ENCODE measurements at places on chromosomes 11 and 22. TPM values are rescaled to one million over a fixed set of nuclear protein-coding genes. Genes with fewer than 3 reads are reported as not detected.

Gene KDM4D
- total RNA-seq: 1.8 TPM

Gene DCPS
- total RNA-seq: 40.0 TPM

Gene OR52H1
- not detected for total RNA-seq

Gene FAM180B
- 0.20 TPM for total RNA-seq

Gene ATXN10
- total RNA-seq: 123 TPM

Gene ANKK1
- 0.57 TPM for total RNA-seq

Gene MAJIN
- not detected for total RNA-seq

Gene SEPTIN5
- 0.20 TPM for total RNA-seq

Gene SYTL2
- total RNA-seq: 12.4 TPM

Gene TSGA10IP
- not detected for total RNA-seq

DNA sequence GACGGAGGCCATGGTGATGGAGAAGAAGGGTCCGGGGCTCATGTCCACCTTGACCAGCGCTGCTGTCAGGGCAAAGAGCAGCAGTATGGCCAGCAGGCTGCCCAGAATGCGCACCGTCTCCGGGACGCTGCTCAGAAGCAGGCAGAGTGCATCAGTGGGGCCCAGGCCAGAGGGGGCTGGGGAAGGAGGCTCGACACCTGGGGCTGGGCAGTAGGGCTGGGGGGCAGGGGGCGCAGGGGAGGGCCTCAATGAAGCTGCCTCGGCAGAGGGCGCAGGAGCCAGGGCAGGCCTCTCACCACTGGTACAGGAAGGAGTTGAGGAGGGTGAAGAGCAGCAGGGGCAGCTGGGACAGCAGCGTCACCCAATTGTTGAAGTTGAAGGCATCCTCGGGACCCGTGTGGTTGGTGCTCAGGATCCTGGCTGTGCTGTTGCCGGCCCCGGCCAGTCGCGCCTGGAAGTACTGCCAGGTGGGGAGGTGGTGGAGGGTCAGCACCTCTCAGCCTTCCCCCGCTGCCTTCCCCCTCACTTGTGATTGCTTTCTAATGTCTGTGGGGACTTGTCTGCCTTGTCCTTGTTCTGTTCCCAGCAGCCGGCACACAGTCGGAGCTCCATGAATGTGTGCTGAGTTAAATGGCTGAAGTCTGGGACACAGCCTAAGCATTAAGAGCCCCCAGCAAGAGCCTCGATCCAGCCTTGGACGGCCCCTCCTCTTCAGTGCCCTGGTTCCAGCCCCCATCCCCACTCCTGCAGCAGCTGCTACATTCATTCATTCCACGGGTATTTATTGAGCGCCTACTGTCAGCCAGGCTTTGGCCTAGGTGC lies 2.3 kb downstream of the SLC29A2 start:
- no peak for DNase-seq

DNA sequence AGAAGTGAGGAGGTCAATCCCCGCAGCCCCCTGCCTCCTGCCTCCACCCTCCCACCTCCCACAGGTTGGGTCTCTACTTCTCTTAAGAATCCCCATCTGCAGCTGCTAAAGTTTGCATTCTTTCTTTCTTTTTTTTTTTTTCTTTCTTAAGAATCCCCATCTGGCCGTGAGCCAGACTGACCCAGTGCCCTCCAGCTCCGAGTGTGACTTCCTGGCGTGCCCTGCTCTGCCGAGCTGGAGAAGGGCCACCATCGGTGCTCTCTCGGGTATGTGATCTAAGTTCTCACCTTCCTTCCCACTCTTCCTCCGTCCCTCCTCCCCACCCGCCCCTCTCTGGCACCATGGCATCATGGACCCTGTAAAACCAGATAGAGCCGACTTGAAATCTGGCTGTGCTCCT lies 66.7 kb upstream of the LMO1 start:
- DNase-seq: no peak

DNA sequence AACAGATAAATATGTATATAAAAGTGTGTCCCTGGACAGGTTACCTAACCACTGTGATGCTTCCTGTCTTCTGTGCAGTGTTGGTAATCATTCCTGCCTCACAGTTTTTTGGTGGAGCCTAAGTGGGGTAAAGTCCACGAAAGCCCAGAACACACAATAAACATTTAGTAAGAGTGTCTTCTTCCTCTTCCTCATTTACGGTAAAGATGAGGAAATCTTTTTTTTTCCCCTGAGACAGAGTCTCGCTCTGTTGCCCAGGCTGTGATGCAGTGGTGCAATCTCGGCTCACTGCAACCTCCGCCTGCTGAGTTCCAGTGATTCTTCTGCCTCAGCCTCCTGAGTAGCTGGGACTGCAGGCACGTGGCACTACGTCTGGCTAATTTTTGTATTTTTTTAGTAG lies 117.1 kb downstream of the LDLRAD3 start:
- DNase-seq: no peak

DNA sequence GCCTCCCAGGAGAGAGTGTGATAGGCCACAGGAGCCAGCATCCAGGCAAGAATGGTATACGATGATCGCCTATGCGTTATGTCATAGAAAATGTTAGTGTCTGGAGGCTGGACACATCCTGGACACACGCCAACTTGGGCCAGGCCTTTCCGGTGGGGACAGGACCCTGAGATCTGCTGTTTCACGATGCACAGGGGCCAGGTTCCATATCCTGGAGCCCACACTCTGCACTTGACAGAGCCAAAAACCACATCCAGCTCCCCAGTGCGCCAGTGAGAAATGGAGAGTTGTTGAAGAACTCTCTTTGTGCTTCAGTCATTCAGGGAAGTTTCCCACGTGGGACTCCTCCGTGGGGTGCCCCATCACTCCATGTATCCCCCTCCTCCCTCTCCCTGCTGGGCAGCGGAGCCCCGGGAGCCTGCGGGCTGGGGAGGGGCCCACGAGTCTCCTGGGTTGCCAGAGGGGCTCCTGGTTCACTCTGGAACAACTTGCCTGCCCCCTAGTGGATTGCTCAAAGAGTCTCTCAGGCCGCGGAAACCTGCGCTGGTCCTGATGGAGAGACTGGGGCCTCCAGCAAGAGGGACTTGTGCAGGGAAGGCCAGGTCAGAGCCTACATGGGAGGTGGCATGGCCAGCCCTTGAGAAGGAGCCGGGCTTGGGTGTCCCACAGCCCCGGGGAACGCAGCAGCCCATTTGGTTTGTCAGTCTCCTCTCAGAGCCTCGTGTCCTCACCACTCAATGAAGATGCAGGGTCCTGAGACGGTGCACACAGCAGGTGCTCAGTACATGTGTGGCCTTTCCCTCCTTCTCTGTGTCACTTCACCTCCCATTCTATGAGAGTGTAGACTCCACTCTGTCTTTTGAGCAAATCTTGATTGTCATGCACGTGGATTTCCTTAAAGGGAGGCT lies 10.2 kb upstream of the LRRC32 start:
- peak; percentile 34 for DNase-seq

GRCh38 chr11:115715251-115715770 lies 211.1 kb upstream of the CADM1 start:
- DNase-seq: no peak

- no peak for DNase-seq
These were observed 9.9 kb upstream of the OR8D2 start for GRCh38 chr11:124329787-124330478.

GRCh38 chr11:75403983-75404658 lies 4.8 kb downstream of the RPS3 start:
- DNase-seq: no peak

DNA sequence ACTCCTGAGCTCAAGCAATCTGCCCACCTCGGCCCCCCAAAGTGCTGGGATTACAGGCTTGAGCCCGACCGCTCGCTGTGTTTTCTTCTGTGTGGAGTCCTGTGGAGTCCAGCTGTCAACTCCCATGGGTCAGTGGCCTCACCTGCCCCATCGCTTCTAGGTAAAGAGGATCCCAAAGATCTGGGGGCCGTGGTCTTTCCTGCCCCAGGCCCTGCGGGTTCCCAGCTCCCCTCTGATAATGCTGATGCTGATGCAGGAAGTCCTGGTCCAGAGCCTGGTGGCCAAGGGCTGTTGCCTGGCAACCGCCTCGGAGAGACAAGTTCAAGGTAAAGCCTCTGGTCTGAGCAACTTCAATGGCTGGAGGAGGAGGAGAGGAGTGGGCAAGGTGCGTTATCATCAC lies 9.6 kb downstream of the SSTR3 start:
- DNase-seq: no peak

DNA sequence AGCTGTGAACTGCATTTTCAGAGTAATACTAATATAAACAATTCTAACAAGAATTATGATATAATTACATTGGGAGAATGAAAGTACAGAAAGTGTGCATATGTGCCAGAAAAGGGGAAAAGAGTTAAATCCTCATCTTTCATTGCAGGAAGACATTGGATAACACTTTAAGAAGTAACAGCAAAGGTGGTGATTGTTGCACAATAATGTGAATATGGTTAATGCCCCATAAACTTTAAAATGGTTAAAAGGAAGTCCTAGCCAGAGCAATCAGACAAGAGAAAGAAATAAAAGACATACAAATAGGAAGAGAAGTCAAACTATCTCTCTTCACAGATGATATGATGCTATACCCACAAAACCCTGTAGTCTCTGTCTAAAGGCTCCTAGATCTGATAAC lies 111.5 kb downstream of the TTC28 start:
- no peak for DNase-seq

Data from CD8-positive, alpha-beta memory T cell (primary cell).